ENCODE measurements at places on chromosomes 1 and 21. TPM values are rescaled to one million over a fixed set of nuclear protein-coding genes. Genes with fewer than 3 reads are reported as not detected.
A peak's percentile ranks its signal among the peaks of the same experiment; 100 is the strongest.

IGFN1 gene
- total RNA-seq, result 3.0 TPM

- no peaks in the 10 kb centered on the region for H3K27me3 ChIP-seq
- DNase-seq, result no peak
- H3K36me3 ChIP-seq, result no peaks in the 10 kb centered on the region
- no peak overlapping the region for H3K4me3 ChIP-seq
Observed at GRCh38 chr1:101965341-101965740, 31.4 kb downstream of the OLFM3 start.

- no peak overlapping the region for H3K4me3 ChIP-seq
- H3K27me3 ChIP-seq, result no peaks in the 10 kb centered on the region
- H3K27ac ChIP-seq, result no peak overlapping the region
- H3K36me3 ChIP-seq, result no peaks in the 10 kb centered on the region
- H3K4me1 ChIP-seq, result no peaks in the 10 kb centered on the region
Observed at GRCh38 chr1:228185641-228185965, 20.0 kb downstream of the IBA57 start.

DNA sequence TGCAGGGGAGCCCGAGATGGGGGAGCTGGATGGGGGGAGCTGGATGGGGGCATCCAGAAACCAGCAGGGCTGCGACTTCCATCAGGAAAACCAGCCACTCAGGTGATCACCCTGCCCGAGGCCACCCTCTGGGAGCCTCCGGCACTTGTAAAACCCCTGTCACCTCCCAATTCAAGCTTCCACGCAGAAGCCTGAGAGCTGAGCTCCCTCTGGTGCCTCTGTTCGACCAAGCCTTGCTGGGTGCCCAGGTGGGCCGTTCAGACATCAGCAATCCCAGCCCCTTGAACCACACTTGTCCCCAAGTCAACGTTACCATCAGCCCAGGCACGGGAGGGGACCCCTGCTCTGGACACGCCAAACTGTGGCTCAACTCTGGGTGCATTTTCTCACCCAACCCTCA is 59.6 kb downstream of the MEGF6 start:
- no peak overlapping the region for H3K4me3 ChIP-seq
- H3K27ac ChIP-seq, result no peak overlapping the region
- no peaks in the 10 kb centered on the region for H3K4me1 ChIP-seq

- no peak overlapping the region for H3K4me3 ChIP-seq
- H3K36me3 ChIP-seq, result no peaks in the 10 kb centered on the region
- no peaks in the 10 kb centered on the region for H3K4me1 ChIP-seq
Observed at GRCh38 chr1:224894915-224895314, 34.6 kb upstream of the DNAH14 start.

CFHR5 gene
- total RNA-seq, result not detected

CASQ1 gene
- 0.17 TPM for total RNA-seq

GRCh38 chr1:185058876-185059275 is 13.5 kb downstream of the RNF2 start:
- H3K4me3 ChIP-seq, result no peak overlapping the region
- no peak for DNase-seq
- H3K27ac ChIP-seq, result peak overlapping the region; percentile 19
- H3K36me3 ChIP-seq, result peaks cover 4% of the 10 kb centered on the region
- H3K27me3 ChIP-seq, result no peaks in the 10 kb centered on the region

- H3K27ac ChIP-seq, result no peak overlapping the region
- no peak overlapping the region for H3K4me3 ChIP-seq
- no peaks in the 10 kb centered on the region for H3K27me3 ChIP-seq
- DNase-seq, result peak; percentile 4
Observed at GRCh38 chr1:11080931-11081330, 18.7 kb downstream of the EXOSC10 start.

GRCh38 chr1:24351247-24351646 is 32.1 kb downstream of the GRHL3 start:
- DNase-seq, result no peak
- H3K27me3 ChIP-seq, result no peaks in the 10 kb centered on the region
- no peaks in the 10 kb centered on the region for H3K4me1 ChIP-seq
- H3K4me3 ChIP-seq, result no peak overlapping the region
- H3K36me3 ChIP-seq, result no peaks in the 10 kb centered on the region
- no peak overlapping the region for H3K27ac ChIP-seq

- no peaks in the 10 kb centered on the region for H3K36me3 ChIP-seq
- peaks cover 6% of the 10 kb centered on the region for H3K4me1 ChIP-seq
- no peak overlapping the region for H3K4me3 ChIP-seq
- DNase-seq, result no peak
Observed at GRCh38 chr1:30790850-30791778, 33.5 kb upstream of the LAPTM5 start.

DNA sequence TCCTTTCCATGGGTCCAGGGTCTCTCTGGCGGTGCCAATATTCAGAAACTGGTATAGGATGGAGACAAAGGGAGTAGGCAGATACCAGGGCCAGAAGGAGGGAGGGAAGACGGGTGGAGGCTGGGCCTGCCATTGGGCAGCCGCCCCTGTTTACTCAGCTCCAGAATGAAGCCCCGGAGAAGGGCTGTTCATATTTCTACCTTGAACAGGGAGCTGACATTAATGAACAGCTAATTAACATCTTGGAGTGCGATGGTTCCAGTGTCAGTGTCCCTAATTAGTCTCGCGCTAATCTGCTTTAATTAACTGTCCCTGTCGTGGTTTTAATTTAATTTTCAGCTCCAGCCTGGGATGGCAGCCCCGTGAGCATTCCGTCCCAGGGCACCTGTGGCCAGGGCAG is 113.8 kb downstream of the EPHB2 start:
- H3K27me3 ChIP-seq, result peaks cover 7% of the 10 kb centered on the region
- H3K4me1 ChIP-seq, result peaks cover 11% of the 10 kb centered on the region
- H3K27ac ChIP-seq, result no peak overlapping the region
- no peak for DNase-seq
- H3K36me3 ChIP-seq, result no peaks in the 10 kb centered on the region

FCER1G gene
- 329 TPM for total RNA-seq
